ENCODE measurements at places on chromosomes 4 and X. TPM values are rescaled to one million over a fixed set of nuclear protein-coding genes. Genes with fewer than 3 reads are reported as not detected.

GRCh38 chr4:141912831-141913230 lies 276.4 kb downstream of the IL15 start:
- peaks cover 1% of the 10 kb centered on the region for H3K27me3 ChIP-seq
- DNase-seq = no peak
- H3K36me3 ChIP-seq = no peaks in the 10 kb centered on the region

The ZFP92 gene
- 0.99 TPM for total RNA-seq

- H3K4me3 ChIP-seq = peak overlapping the region; percentile 10
- peak; percentile 83 for DNase-seq
- H3K27ac ChIP-seq = no peak overlapping the region
- H3K4me1 ChIP-seq = no peaks in the 10 kb centered on the region
- H3K27me3 ChIP-seq = no peaks in the 10 kb centered on the region
Observed at GRCh38 chrX:3345281-3346191, 916 bp downstream of the MXRA5 start.

The WDR17 gene
- 3.3 TPM for total RNA-seq

DNA sequence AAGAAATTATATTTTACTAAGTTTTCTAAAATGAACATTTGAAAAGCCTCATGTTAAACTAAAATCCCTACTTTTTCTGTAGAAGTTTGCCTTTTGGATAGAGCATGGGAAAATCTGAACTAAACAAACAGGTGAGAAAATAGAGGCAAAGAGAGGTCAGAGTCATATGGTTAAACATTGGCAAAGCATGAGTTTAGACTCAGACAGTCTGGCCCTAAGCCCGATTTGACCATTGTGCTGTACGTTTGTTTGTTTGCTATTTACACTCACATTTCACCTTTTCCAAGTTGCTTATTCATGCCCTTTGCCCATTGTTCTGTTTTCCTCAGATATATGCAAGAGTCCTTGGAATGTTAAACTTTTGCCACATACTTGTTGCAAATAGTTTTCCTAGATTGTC lies 85.4 kb downstream of the TIGD2 start:
- H3K27ac ChIP-seq = no peak overlapping the region
- no peak for DNase-seq
- H3K36me3 ChIP-seq = no peaks in the 10 kb centered on the region
- no peaks in the 10 kb centered on the region for H3K4me1 ChIP-seq
- H3K4me3 ChIP-seq = no peak overlapping the region

The MAGED4 gene
- 2.2 TPM for total RNA-seq

GRCh38 chr4:70449220-70449619 lies 22.8 kb upstream of the MUC7 start:
- H3K4me1 ChIP-seq = no peaks in the 10 kb centered on the region
- no peak for DNase-seq
- H3K4me3 ChIP-seq = no peak overlapping the region
- no peaks in the 10 kb centered on the region for H3K27me3 ChIP-seq
- no peaks in the 10 kb centered on the region for H3K36me3 ChIP-seq

GRCh38 chrX:130714665-130715064 lies 188.3 kb downstream of the ENOX2 start:
- no peak for DNase-seq
- no peaks in the 10 kb centered on the region for H3K4me1 ChIP-seq
- H3K27me3 ChIP-seq = no peaks in the 10 kb centered on the region
- no peak overlapping the region for H3K27ac ChIP-seq
- no peak overlapping the region for H3K4me3 ChIP-seq

DNA sequence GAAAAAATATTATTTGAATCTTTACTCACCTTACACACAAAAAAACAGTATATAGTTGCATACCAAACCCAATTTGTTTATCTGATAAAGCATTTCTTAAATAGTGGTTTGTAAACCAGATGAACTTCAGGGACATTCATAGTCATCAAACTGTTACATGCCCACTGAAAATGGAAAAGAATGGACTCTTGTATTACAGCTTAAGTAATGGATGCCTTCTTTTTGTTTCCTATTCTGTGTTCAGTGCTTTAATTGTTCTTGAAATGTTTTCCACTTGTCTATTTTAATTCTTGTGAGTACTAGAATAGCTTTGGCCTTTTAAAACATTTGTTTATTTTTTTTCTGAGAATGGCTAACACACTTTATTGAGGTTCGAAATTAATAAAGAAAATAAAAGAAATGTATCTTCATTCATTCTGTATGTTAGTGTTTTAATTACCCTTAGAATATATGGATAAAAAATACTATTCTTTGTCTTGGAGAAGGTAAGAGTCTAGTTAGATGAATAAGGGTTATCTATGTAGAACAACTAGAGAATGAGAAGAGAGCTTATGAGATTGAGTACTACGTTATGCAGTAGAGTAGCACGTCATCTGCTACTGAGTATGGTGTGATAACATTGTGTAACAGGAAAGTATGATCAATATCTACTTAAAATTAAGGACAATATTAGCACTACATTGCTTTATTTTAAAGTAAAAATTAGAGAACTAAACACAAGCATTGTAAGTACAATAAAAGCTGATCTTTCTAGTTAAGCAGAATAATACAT lies 9.9 kb downstream of the CPEB2 start:
- H3K27me3 ChIP-seq = no peaks in the 10 kb centered on the region
- no peak for DNase-seq
- H3K4me3 ChIP-seq = no peak overlapping the region
- H3K36me3 ChIP-seq = no peaks in the 10 kb centered on the region

GRCh38 chr4:122783301-122784215 lies 43.1 kb upstream of the FGF2 start:
- H3K4me3 ChIP-seq = no peak overlapping the region
- H3K36me3 ChIP-seq = no peaks in the 10 kb centered on the region
- no peaks in the 10 kb centered on the region for H3K4me1 ChIP-seq
- peak; percentile 76 for DNase-seq

DNA sequence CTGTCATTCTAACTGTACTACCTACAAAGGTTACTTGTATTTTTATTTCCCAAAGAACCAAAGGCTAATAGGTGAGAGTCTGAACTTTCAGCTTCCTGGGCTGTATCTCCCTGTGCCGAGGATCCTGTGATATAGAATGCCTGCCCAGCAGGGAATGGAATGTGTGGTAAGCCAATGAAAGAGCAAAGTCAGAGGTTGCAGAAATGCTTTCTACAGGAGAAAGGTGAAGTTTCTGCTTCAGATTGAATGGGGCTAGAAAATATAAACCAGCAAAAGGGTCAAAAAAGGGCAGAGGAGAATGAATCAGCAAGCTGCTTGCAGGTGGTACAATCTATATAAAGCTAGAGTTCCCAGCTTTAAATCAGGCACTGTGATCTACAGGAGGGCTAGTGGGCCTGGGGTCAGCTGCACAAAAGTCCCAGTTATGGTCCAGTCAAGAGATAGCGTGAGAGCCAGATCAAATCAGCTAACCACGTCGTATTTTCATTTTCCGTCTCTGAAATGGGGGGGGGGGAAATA lies 146.1 kb downstream of the DCTD start:
- H3K27me3 ChIP-seq = no peaks in the 10 kb centered on the region
- H3K27ac ChIP-seq = no peak overlapping the region
- DNase-seq = no peak
- H3K4me1 ChIP-seq = no peaks in the 10 kb centered on the region

GRCh38 chr4:34790131-34790530 lies 1454.2 kb downstream of the ARAP2 start:
- H3K4me1 ChIP-seq = no peaks in the 10 kb centered on the region
- H3K36me3 ChIP-seq = no peaks in the 10 kb centered on the region
- no peaks in the 10 kb centered on the region for H3K27me3 ChIP-seq
- H3K4me3 ChIP-seq = no peak overlapping the region

DNA sequence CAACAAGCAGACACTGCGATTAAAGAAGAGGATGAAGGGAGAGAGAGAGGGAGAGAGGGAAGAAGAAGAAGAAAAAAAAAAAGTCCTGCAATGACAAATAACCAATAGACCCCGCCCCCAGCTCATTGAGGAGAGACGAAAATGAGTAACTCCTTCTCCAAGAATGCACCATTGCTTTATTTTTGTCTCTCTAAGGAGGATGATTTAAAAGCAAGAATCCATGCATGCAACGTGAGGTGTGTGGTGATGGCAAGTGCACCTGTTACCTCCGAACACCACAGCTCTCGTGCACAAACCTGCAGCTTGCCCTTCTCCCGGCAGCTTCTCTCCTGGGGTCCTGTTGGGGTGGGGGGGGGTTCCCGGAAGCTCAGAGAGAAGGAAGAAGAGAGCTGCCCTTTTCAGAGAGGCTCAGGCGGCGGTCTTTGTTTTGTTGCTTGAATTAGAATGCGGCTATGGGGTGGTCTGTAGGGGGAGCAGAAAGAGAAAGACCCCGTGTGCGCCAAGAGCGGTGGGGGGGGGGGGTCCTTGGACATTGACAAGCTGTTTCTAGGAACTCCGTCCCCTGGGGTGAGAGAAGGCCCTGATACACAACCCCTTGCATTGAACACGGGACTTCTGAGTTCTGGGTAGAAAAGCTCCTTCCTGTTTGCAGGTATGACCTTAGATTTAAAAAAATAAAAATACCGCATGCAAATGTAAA lies 100.7 kb downstream of the CRLF2 start:
- H3K36me3 ChIP-seq = no peaks in the 10 kb centered on the region
- DNase-seq = no peak
- H3K4me3 ChIP-seq = no peak overlapping the region
- no peak overlapping the region for H3K27ac ChIP-seq

DNA sequence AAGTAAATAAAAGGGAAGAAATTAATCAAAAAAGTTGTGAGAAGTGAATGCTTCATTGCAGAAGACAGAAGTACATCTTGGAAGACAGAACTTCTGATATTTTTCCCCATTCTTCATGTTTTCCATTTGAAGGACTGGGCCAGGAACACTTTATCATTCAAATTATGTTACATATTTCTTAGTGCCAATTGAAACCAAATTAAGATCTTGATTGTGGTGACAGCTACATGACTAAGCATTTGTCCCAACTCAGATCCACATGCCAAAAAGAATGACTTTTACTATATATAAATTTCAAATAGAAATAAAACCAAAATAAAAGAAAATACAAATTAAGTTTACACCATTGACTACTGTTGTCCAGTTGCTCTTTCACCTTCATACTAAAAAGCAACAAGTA lies 14.0 kb upstream of the FGF5 start:
- no peak for DNase-seq
- H3K27me3 ChIP-seq = peaks cover 1% of the 10 kb centered on the region
- H3K36me3 ChIP-seq = no peaks in the 10 kb centered on the region
- H3K27ac ChIP-seq = no peak overlapping the region
- H3K4me3 ChIP-seq = no peak overlapping the region
- H3K4me1 ChIP-seq = no peaks in the 10 kb centered on the region

The RHOXF1 gene
- total RNA-seq = not detected

DNA sequence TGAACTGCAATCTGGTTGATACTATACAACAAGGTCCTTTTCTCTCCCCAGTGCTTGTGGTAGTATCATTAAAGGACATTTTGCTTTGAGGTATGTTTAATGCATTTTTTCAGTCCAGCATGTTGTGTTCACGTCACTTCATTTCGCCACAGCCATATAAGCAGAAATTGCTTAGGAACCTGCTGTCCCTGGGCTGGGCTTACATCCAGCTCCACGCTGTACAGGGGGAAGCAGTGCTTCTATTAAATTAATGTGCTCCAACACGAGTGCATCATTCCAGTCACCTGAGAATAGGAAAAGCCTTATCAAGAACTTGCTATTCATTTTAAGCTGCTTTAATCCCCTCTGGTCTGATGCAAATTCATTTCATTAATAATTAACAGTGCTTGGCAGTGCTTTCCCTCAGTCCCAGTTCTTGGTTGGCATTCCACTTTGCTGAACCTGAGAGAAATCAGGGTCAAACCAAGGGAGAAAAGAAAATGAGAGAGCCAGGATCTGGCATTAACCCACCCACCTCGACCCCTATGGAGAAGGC lies 47.4 kb upstream of the PTCHD1 start:
- no peak overlapping the region for H3K4me3 ChIP-seq
- H3K27me3 ChIP-seq = no peaks in the 10 kb centered on the region
- no peak for DNase-seq
- H3K36me3 ChIP-seq = no peaks in the 10 kb centered on the region
- H3K4me1 ChIP-seq = no peaks in the 10 kb centered on the region
- no peak overlapping the region for H3K27ac ChIP-seq

DNA sequence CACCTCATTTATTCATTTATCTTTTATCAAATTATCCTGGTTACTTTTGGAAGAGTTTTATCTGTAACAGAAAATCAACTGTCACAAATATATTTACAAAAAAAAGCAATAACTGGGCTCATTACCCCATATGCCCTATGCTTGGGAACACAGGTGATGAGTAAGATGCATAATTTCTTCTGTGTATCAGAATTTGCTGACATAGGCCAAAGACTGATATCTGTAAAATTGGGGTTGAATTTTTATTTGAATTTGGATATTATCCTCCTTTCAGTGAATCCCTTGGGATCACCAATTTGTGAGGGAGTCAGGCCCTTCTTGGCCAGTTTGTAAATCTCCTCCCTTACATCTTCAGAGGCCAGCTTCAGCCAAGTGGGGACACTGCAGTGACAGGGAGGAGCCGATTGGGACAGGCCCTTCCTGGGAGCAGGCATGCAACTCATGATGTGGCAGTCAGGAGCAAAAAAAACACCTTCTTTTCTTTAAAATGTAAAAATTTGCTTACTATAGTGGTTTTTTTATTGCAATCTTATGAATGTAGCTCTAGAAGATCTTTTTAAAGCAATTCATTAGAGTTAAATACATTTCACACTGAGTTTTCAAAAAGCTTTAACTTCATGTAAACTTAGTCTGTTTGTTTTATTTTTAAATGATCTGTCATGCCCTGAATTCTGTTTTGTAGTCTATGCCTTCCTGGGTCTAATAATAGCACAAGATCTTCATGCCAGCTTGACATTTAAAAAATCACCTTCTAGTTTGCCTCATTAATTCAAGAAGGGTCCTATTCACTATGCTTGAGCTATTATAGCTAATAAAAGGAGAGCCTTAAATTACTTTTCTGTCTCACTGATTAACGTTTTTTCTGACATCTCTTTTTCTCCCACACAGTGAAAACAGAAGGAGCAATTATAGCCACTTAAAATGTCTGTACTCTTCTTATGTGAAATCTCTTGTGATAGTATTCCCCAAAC lies 136.6 kb upstream of the SPRY1 start:
- no peaks in the 10 kb centered on the region for H3K36me3 ChIP-seq
- peak overlapping the region; percentile 47 for H3K27ac ChIP-seq
- no peaks in the 10 kb centered on the region for H3K4me1 ChIP-seq
- H3K27me3 ChIP-seq = no peaks in the 10 kb centered on the region

DNA sequence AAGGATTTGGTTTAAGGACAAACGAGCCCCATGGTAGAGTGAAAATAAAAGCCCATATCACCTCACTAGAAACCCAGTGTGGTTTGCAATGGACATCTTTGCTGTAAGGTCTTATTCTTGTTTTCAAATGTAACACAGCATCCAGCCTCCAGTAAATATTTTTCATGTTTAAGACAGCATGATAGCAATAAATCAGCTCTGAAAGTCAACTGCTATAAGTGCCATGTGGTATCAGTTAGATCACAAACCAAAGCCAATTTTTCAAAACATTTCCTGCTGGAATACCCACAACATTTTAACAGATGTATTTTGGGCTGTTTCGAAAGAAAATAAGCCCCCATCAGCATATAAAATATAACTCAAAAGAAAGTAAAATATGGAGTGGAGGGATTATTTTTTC lies 24.0 kb upstream of the SCML1 start:
- no peaks in the 10 kb centered on the region for H3K27me3 ChIP-seq
- H3K36me3 ChIP-seq = no peaks in the 10 kb centered on the region
- no peak for DNase-seq
- no peak overlapping the region for H3K4me3 ChIP-seq

Measured in aorta (tissue), 5 donors.